ENCODE measurements at places on chromosomes 4 and X.

DNA sequence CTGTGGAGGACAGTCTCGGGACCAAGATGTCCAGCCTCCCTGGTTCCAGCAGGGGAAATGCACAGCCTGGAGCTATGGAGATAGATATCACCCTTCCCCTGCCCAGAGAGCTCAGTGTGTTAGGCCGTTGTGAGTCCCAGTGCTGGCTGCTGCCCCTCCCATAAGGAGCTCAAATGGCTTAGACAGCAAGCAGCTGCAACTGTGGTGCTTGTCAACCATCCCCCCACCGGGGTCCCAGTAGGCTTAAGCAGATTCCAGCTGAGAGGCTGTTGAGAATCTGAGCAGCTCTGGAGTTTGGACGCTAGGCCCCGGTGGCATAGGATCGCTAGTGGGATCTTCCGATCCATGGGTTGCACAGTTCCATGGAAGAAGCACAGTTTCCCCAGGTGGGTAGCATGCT lies 181.8 kb upstream of the POF1B start:
- no peak for DNase-seq

DNA sequence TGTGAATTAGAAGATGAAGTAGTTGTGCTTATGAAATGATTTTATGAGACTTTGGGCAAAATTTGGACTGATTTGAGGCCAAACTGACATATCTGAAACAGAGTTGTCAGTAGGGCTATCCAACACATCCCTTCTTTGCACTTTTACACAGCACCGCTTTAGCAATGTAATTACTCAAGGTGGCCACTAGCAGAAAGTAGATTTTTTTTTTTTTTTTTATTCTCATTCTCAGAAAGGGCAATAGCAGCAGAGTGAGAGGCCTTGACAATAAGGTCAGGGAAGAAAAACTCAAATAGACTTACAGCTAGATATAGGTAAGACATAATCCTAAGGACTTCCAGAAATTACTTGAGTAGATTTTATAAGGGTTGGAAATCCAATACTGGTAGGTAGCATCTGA lies 414.3 kb downstream of the NAP1L3 start:
- DNase-seq: no peak

GRCh38 chr4:85681921-85682320 lies 207.0 kb downstream of the ARHGAP24 start:
- DNase-seq: no peak

DNA sequence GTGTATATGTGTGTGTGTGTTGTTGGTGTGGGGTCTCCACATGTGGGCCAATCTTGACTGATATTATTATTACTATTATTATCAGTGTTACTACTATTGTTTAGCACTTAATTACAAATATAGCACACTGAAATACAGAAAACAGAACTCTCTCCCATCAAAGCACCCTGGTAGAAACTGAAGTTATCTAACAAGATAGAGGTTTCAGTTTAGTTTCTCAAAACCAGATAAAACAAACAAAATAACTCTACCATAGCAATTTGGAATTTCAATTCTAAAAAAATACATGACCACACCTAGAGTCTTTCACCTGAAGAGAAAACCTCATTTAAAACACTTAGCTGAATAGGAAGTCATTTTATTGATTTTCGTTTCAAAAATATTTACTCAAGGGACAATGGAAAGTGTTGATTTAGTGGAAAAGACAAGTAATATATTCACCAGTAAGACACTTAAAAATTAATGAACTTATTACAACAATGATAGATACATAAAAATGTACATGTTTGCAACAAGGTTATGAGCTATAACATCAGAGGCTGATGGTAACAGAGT lies 252.3 kb downstream of the PDHA2 start:
- no peak for DNase-seq

- DNase-seq: no peak
Measured at GRCh38 chrX:129077424-129078170, 445.7 kb downstream of the SMARCA1 start.

GRCh38 chr4:8820178-8821102 lies 51.2 kb downstream of the HMX1 start:
- no peak for DNase-seq

- DNase-seq: no peak
Measured at GRCh38 chr4:101417046-101417445, 69.7 kb upstream of the PPP3CA start.

GRCh38 chrX:10090319-10090718 lies 66.5 kb upstream of the CLCN4 start:
- DNase-seq: no peak

DNA sequence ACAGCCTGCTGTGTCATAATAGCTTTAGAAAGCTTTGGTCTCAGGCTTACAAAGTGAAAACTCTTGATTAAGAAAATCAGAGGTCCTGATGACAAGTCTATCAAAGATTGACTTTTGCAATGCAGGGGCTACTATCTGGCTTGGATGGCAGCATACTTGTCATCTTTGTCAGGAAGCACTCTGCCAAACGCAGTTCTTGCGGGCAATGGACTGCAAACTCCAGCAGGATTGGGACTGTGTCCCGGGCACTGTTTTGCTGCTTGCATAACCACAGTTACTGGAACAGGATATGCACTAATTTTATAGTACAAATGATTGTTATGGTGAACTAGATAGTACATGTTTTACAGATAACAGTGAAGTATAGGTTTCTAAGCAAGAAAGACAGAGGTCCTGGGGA lies 185.6 kb downstream of the IQCM start:
- DNase-seq: no peak

GRCh38 chr4:36509845-36510244 lies 228.4 kb downstream of the DTHD1 start:
- DNase-seq: no peak

DNA sequence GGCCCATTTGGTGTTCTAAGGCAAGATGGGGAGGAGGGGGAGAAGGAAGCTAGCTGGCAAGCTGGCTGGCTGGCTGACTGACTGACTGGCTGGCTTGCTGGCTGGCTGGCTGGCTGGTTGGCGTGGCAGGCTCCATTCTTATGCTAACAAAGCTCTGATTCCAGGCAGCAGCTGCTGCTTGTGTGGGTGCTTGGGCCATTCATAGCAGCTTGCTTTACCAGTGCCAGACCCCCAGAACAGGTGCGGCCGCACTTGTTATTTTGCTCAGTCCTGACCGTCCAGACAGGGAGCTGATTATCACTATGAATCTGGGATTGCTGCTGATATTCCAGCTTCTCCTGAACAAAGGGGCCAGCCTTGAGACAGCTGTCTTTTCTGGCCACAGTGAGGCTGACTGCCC lies 131.2 kb upstream of the PAK3 start:
- peak; percentile 37 for DNase-seq

DNA sequence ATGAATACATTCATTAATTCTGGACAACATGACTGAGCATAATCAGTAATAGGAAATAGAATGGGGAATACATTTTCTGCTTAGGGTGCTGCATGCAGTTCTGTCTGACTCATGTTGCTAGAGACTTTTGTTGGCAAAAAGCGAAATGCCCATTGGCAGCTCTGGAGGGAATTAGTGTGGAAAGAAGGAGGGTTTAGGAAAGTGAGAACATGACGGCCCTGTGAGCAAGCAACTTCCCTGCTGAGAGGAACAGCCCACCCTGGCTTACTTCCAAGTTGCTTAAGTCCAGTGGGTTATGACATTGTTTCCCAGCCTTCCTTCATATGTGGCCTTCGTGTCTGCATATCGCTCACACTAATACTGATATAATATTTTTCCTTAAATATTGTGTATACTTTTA lies 13.8 kb downstream of the MAD2L1 start:
- no peak for DNase-seq

DNA sequence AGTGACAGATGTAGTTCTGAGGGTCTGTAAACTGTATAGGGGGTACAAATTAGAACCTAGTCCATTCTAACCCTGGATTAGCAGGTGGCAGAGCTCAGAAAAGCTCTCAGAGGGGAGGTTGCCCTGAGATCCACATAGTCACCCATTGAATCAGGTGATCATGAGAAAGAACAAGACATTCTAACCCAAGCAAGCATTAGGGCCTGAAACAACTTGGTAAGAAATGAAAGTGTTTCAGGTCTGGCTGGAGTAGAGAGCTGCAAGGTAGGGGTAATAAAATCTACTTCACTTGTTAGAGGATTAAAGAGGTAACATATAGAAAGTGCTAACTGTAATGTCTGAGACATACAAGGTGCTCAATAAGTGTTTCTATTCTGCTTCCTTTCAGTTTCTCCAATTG lies 8.8 kb upstream of the BMP2K start:
- no peak for DNase-seq

DNA sequence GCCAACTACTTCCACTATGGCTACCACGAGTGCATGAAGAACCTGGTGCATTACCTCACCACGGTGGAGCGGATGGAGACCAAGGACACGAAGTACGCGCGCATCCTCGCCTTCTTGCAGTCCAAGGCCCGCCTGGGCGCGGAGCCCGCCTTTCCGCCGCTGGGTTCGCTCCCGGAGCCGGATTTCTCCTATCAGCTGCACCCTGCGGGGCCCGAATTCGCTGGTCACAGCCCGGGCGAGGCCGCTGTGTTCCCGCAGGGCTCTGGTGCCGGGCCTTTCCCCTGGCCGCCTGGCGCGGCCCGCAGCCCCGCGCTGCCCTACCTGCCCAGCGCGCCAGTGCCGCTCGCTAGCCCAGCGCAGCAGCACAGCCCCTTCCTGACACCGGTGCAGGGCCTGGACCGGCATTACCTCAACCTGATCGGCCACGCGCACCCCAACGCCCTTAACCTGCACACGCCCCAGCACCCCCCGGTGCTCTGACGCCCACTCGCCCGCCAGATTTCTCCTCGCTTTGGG lies 2.1 kb downstream of the HELT start:
- DNase-seq: no peak

DNA sequence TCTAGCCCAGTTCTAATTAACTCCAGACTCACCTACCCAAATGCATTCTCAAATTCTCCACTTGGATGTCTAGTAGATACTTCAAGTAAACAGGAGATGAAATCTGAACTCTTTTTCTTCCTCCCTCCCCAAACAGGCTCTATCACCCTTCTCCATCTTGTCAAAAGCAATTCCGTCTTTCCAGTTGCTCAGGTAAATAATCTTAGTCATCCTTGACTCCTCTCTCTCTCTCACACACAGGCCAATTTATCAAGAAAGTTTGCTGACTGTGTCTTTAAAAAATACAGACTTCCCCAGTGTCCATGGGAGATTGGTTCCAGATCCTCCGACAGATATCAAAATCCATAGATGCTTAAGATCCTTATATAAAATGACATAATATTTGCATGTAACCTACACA lies 12.9 kb downstream of the TXK start:
- no peak for DNase-seq

DNA sequence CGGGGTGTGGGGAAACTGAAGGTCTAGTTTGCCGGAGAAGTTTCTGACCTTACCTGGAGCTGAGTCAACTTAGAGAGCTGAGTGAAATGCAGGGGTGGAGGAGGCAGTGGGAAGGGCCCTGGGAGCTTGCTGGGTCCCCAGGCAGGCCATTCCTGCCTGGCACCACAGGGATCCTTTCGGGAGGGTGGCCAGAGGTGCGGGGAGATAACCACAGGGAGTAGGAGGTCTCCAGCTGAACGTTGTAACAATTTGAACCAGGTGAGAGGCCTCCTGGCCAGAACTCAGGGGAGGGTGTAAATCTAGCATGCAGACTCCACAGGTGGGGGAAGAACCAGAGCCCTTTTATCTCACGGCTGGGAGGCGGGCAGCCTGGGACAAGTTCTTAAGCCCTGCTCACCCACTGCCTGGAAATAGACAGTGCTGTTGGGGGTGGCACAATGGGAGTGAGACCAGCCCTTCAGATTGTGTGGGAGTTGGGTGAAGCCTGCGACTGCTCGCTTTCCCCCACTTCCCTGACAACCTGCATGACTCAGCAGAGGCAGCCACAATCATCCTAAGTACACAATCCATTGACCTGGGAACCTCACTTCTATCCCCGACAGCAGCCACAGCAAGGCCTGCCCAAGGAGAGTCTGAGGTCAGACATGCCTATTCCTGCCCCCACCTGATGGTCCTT lies 247.4 kb downstream of the ADGRA3 start:
- no peak for DNase-seq

DNA sequence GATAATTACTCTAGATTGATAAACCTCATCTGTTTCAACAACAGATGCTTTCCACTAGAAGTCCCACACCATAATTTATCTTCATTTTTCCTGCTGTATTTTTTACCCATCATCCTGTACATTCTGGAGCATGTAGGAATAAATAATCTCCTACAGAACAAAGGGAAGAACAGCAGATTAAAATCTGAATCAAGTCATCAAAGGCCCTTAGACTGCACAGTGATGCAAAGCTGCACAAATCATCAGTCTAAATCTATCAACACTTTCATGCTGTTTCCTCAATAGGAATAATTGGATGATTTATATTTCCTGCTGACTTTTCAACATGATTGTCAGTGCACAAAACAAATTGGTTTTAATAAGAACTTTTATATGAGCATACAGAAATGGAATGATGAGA lies 1143.9 kb downstream of the STIM2 start:
- DNase-seq: no peak

- DNase-seq: peak; percentile 23
Measured at GRCh38 chrX:132488180-132488705, 595 bp downstream of the MBNL3 start.

DNA sequence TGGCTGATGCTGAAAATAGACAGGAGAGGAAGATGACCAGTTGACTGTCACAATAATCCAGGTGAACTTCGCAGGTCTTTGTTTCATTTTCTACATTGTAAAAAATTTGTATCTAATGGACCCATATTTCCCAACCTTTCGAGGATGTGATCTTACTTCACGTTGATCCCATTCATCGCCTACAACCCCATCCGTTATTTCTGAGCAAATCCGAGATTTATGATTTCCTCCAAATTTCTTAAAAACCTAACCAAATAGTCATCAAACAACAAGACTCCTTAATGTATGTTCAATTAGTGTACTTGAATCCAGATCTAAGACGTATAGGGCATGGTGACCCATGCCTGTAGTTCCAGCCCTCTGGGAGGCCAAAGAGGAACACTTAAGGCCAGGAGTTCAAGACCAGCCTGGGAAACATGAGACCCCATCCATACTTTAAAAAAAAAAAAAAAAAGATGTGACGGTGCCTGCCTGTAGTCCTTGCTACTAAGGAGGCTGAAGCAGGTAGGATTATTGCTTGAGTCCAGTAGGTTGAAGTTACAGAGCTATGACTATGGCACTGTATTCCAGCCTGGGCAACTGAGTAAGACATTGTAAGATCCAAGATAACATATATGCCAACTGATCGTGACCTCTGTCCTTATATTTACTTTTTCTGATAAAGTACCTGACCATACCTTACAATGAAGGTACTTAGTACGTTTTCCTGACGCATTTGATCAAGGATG lies 5.7 kb downstream of the RPL9 start:
- DNase-seq: no peak

DNA sequence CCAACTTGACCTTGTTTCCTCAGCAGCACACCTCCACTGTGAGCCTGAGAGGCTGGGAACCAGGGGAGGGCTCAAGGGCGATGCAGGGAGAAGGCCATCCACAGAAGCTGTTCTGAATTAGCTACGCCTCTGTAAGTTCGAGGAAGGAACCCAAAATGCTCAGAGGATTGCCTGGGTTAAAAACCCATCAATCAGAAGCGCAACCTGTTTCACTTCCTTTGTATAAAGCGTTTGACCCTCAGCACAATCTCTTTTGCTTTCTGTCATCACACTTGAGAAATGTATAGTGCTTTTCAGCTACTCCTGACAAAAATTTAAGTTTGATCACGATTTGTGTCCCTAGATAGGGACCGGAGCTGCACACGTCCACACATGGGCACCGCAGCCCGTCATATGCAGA lies 48.0 kb upstream of the MAP3K15 start:
- DNase-seq: no peak

- DNase-seq: no peak
Measured at GRCh38 chr4:151143162-151143561, 43.7 kb downstream of the RPS3A start.

GRCh38 chrX:154967603-154968002 lies 54.9 kb downstream of the F8 start:
- DNase-seq: no peak

GRCh38 chr4:144820728-144821085 lies 174.8 kb downstream of the HHIP start:
- no peak for DNase-seq

Data from NCI-H774 (cell line).